Astrocyte (in vitro differentiated cells and primary cell): ENCODE measurements at places on chromosomes 5 and 9. TPM values are rescaled to one million over a fixed set of nuclear protein-coding genes. Genes with fewer than 3 reads are reported as not detected.

- no peak for DNase-seq
These were observed 10.2 kb upstream of the NKD2 start for GRCh38 chr5:998246-999031.

IL4 gene
- not detected in 2 replicates for total RNA-seq

TMOD1 gene
- total RNA-seq: 0.24 and 0.48 TPM in 2 replicates

DNA sequence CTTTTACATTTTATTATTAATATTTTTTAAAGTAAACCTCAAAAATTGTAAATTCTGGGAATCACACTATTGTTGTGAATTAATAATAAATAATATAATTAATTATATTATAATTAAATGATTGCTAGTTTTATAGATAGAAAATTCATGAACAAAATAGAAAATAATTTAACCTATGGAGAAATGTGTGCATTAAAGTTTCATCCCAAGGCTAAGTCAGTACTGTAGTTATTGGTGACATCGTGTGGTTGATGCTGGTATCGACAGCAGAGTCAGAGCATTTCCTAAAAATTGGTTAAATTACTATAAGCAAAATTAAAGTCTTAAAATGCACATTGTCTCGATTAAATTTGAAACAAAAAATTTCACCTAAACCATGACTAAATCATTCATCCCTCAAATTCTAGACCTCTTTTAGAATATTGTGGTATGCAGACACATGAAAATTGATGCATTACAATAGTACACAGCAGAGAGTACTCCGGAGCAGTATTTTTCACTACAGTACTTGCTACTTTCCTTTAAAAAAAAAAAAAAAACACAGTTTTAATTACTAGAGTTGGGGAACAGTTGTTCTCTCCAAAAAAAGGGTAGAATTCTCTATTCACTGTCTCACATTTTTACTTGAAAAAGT, 73.9 kb downstream of the RORB start:
- DNase-seq: no peak

- peak; percentile 94 for DNase-seq
These were observed 389.1 kb upstream of the KIF2A start for GRCh38 chr5:61916621-61917620.

- DNase-seq: peak; percentile 57
These were observed 51.1 kb upstream of the MVB12B start for GRCh38 chr9:126275386-126276001.

- no peak for DNase-seq
These were observed 2.8 kb downstream of the CMBL start for GRCh38 chr5:10304932-10305331.

- peak; percentile 14 for DNase-seq
These were observed 1050.2 kb downstream of the CDH12 start for GRCh38 chr5:21802869-21803490.

PCDHB10 gene
- 6.4 and 7.0 TPM in 2 replicates for total RNA-seq

DNA sequence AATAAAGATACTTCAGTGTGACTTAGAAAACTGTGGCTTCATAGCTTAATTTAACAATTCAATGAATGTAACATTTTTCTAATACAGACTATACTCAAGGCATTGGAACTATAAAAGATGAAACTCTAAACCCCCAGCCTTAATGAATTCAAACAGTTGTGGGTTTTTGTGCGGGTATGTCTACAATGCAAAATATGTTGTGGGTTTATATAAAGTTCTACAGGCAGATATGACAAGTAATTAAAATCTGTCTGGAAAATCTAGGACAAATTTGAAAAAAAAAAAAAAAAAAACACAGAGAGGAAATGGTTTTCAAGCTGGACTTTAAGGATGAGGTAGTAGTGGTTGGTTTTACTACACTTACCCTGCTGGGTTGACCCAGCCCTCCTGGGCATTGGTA, 467.5 kb upstream of the TLE4 start:
- peak; percentile 67 for DNase-seq

GRCh38 chr5:75009556-75010345, 42.6 kb downstream of the GCNT4 start:
- DNase-seq: no peak

POC5 gene
- total RNA-seq: 6.1 and 9.0 TPM in 2 replicates

LHX2 gene
- 0.14 TPM in 1 of 2 replicates, not detected in the other for total RNA-seq

RAD50 gene
- 26.1 and 26.8 TPM in 2 replicates for total RNA-seq

- no peak for DNase-seq
These were observed 472.9 kb upstream of the ACTBL2 start for GRCh38 chr5:57955511-57955910.

DNA sequence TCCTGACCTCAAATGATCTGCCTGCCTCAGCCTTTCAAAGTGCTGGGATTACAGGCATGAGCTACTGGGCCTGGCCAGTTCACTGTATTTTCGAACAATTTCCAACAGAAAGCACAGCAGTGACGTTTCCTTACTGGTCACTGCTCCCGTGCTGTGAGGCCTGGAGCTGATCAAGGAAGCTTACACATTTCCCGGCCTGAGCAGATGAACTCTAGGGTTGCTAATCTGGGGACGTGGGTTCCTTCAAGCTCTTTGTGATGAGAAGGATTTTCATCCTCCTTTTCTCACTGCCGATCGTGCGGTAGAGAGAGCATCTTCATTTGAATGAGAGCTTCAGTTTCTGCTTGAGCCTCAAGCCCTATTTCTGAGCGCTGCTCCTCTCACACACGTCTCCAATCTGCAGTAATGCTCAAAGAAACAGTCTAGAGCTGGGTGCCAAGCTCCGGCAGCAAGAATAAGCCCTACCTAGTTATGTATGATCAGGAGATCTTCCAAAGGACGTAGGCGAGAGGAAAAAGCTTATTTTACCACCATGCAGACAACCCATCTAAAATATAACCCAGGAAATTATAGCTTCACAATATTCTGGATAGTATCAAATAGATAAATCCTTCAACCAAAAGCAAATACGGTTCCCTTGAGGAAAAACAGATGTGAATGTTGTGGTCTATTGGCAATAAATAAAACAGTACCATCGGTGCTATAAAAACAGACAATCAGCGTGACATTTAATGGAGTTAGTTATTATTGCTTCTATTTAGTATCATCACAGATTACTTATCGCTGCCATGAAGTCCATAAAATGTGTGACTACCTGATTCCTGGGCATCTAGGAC, 7.3 kb upstream of the SPATA24 start:
- no peak for DNase-seq

DDX4 gene
- total RNA-seq: not detected in 2 replicates

- DNase-seq: no peak
These were observed 5.6 kb upstream of the AMBP start for GRCh38 chr9:114083666-114084065.

DNAH5 gene
- total RNA-seq: 3.2 and 3.4 TPM in 2 replicates

DNA sequence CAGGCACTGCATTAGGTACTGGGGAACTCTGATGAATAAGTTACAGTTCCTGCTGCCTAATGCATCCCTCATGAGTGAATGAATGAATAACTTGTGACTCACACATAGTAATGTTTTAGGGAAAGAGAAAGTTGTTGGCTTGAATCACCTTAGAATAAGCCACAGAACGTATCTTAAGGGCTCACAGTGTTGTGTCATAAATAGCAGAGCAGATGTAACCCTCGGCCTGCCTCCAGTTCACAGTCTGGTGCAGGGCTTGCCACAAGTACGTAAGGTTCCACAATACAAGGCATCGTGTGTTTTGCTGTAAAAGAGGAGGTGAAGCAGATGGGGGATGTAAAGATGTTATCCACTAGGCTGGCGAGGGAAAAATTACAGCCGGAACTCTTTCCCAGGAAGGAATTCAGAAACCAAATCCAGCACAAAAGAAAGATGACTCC, 218.7 kb downstream of the TRPM3 start:
- DNase-seq: peak; percentile 100

DNA sequence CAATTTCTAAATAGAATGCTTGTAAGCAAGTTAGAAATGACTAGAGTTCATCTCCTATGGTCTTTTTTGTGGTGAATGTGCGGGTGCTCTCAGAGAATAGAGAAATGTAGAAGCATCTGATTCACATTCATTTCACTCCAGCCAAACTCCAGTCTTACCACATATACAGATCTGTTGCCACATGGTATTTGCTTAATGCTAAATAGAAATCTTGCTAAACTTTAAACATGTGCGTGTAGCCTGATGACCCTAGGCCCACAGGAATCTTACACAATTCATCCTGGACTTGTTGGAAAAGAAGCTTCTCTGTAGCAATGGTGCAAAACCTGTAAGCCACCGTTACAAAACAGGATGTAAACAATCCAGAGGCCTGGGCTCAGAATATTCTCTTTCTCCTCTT, 135.2 kb downstream of the PCSK1 start:
- peak; percentile 98 for DNase-seq

DNA sequence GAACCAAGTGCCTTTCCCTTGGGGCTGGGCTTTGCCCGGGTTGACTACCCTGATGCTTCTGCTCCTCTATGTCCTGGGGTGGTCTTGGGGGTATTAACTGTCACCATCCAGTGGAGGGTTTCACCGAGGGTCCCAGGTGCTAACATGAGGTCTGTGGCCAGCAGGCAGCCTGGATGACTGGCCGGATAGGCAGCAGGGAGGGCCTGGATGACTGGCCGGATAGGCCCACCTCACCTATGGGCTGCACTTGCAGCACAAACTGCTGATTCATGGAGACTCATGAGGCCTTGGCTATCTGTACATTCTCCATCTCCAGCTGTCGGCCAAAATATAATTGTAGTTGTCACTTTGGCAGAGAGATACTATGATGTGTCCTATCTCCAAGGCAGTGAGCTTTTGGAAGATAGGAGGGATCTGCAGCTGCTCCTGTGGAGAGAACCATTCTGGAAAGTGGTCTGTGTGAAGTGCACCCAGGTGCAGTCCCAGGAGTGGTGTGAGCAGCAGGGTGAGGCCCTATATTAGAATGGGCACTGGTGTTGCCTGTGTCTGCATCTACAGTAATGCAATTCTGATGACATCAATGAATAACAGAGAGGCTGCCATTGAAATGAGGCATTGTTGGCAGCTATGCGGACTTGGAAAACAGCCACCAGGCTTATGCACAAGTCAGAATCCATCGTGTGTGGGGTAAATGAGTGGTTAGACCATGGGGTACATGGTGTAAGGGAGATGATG, 26.3 kb upstream of the CDKN2AIPNL start:
- DNase-seq: peak; percentile 83

GRCh38 chr5:40475561-40475960, 204.2 kb upstream of the PTGER4 start:
- no peak for DNase-seq

DNA sequence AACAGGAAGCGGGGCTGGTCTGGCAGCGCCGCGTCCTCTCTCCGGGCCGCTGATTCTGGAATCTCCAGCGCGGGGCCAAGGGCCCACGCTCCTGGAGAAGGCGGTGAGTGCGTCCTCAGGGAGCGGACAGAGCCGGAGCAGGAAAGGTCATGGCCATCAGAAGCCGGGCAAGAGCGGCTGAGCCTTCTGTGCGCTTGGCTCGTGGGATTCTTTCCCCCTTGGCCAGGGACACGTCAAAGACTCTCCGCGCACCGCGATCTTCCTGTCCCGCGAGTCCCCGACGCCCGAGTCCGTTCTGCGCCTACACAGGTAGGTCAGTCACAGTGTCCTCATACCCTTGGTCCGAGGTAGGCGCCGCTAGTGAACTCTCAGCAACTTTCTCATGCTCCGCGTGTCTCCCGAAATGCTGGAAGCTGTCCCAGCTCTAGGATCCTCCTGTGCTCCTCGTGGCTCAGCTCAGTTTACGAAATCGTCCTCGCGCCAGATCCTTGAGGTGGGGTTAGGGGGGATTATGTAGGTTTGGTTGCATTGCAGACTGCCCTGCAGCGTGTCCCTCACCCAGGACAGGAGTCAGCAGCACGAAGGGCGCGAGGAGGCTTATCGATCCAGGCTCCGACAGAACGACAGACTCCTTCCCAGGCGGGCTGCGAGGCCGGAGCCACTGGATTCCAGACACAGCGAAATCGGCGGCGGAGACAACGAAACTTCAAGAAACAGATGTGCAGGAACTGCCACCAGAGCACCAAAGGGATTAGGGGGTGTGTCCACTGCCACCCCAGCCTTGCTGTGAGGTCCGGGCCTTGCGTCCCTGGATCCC, 8.7 kb downstream of the LHX6 start:
- DNase-seq: no peak

- DNase-seq: no peak
These were observed 31.7 kb upstream of the DAB2IP start for GRCh38 chr9:121619545-121620324.

- no peak for DNase-seq
These were observed at the start of gene POU4F3 for GRCh38 chr5:146338774-146339714. Gene POU4F3 (plus strand): TSS chr5:146338839. CDS start chr5:146339113, 274 bp downstream.

BTNL3 gene
- not detected in 2 replicates for total RNA-seq

GRCh38 chr5:53313145-53313544, 167.3 kb upstream of the FST start:
- DNase-seq: no peak

SMIM3 gene
- total RNA-seq: 16.7 and 19.8 TPM in 2 replicates

TTLL11 gene
- 6.6 and 6.9 TPM in 2 replicates for total RNA-seq

DNA sequence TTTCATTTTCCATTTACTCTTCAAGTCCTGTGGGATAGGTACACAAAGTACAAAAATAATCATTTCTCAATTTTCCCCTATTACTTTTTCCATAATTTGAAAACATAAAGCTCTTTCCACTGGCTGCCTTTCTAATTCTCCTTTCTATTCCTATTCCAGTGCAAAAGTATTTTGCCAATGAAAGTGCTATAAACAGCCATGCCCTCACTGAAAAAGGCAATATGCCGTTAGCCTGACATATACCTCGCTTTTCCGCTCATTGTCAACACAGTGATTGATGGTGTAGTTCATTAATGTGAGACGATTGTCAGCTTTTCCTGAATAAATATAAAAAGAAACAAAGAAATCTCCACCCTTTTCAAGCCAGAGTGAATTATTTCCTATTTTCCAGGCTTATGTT, 97.5 kb downstream of the EBF1 start:
- DNase-seq: no peak

- DNase-seq: no peak
These were observed 39.0 kb downstream of the ITK start for GRCh38 chr5:157219491-157220271.

DNA sequence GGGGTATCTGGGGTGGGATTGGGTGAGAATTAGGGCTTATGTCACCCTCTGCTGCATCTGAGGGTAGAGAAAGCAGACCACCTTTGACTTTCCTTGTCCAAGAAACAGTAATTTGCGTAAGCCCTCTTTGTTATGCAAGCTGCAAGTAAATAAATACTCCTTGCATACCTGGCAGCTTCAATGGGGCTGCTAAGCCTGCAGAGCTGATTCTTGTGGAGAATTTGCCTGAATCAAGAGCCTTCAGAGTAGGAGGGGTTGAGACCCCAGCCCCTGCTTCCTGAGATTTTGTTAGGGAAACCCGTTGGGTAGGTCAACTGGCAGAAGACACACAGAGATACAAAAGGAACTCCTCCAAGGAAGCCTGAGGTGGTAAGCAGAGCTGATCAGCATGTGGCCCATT, 515.1 kb downstream of the DMAC1 start:
- DNase-seq: no peak

- no peak for DNase-seq
These were observed 238.6 kb upstream of the ADAMTSL1 start for GRCh38 chr9:18235181-18235908.

DNA sequence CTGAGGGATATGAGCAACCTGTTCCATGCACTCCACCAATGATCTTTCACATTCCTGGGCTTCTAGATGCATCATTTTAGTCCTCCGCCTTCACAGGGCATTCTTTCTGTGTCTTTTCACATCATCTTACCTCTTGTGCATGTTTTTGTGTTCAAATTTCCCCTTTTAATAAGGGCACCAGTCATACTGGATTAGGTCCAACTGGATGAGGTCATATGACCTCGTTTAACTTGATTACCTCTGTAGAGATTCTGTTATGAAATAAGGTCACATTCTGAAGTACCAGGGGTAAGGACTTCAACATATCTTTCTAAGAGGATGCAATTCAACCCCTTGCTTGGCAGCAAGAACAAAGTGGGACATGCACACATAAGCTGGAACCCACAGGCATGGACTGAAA, 335.3 kb upstream of the TLE4 start:
- peak; percentile 10 for DNase-seq

- no peak for DNase-seq
These were observed 681 bp downstream of the CPLANE1 start for GRCh38 chr5:37248421-37248969.

- peak; percentile 24 for DNase-seq
These were observed 74.8 kb downstream of the ICE1 start for GRCh38 chr5:5497152-5497788.
